CD4-positive, alpha-beta T cell (primary cell): ENCODE measurements at places on chromosomes 7 and 10.

DNA sequence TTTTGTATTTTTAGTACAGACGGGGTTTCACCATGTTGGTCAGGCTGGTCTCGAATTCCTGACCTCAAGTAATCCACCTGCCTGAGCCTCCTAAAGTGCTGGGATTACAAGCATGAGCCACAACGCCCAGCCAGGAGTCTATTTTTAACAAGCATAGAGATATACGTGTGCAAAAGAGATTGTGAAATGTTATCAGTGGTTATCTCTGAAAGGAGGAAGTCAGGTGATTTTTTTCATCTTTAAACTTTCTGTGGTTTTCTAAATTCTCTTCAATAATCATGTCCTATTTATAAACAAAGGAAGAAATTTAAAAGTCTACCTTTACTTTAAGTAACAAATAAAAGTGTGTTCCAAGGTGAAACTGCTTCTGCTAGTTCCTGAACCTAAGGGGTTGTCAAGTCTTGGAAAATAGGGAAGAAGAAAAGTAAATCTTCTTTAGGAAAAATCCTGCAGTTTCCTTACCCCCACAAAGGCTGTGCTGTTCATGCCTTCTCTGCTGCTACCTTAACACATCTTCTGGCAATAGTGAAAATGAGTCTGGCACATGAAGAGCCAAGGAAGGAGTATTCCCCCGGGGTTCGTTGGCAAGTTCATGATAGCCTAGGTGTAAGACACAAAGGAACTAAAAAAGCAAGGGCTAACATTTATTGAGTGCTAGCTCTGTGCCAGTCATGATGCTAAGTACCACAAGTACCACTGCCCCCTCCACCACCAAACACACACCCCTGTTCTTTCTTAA, 51.1 kb downstream of the CYP26A1 start:
- no peak overlapping the region for H3K4me3 ChIP-seq
- H3K27ac ChIP-seq = no peak overlapping the region
- no peaks in the 10 kb centered on the region for H3K36me3 ChIP-seq
- peaks cover 22% of the 10 kb centered on the region for H3K4me1 ChIP-seq
- DNase-seq = peak; percentile 58

DNA sequence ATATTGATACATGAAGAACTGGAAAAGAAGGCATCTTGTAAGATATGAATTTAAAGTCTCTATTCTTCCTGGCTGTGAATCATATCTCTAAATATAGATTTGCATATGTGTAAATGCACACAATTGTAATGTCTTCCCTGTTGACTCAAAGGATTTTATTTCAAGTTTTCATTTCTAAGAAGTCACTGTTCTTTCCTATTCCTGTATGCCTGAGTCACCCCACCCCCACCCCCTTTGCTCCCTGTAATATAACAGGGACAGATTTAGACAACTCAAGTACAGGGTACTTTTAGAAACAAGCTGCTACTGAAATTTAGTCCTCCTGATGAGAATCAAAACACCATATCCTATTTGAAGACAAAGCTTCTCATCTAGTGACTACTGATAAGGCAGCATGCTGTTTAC, 43.0 kb upstream of the HECTD2 start:
- no peaks in the 10 kb centered on the region for H3K4me1 ChIP-seq
- DNase-seq = no peak
- H3K4me3 ChIP-seq = no peak overlapping the region
- H3K27me3 ChIP-seq = no peaks in the 10 kb centered on the region
- no peaks in the 10 kb centered on the region for H3K36me3 ChIP-seq

- DNase-seq = no peak
- peaks cover 3% of the 10 kb centered on the region for H3K4me1 ChIP-seq
- no peaks in the 10 kb centered on the region for H3K36me3 ChIP-seq
- no peak overlapping the region for H3K4me3 ChIP-seq
Observed at GRCh38 chr7:36742911-36743775, 18.8 kb upstream of the AOAH start.

- no peak for DNase-seq
- H3K27me3 ChIP-seq = no peaks in the 10 kb centered on the region
- no peak overlapping the region for H3K4me3 ChIP-seq
- H3K4me1 ChIP-seq = no peaks in the 10 kb centered on the region
- H3K36me3 ChIP-seq = peaks cover 74% of the 10 kb centered on the region
Observed at GRCh38 chr7:149448961-149449360, 11.9 kb downstream of the ZNF777 start.

DNA sequence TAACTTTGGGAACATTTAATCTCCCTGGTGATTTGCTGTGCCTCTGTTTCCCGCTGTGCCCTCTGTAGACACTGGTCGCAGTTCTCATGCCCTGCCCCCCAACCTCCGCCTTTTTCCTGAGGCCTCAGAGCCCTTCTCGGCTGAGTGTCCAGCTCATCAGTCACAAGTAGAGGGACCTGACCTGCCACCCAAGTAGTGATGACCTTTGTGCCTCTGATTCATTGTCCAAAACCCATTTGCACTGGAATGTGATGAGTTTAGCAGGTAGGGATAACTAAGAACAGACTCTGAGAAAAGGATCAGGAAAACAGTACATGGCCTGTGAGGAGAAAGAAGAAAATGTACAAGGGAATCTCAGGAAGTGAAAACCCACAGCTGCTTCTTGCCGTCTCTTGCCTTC, 58.8 kb downstream of the LANCL2 start:
- no peaks in the 10 kb centered on the region for H3K27me3 ChIP-seq
- no peak for DNase-seq
- peaks cover 12% of the 10 kb centered on the region for H3K36me3 ChIP-seq
- no peak overlapping the region for H3K4me3 ChIP-seq
- no peaks in the 10 kb centered on the region for H3K4me1 ChIP-seq

GRCh38 chr10:5094265-5095205, at the start of gene AKR1C3:
AKR1C3 (plus strand) TSS chr10:5094414; CDS start chr10:5094445, 31 bp downstream.
- no peaks in the 10 kb centered on the region for H3K36me3 ChIP-seq
- H3K4me3 ChIP-seq = peak within 1 kb of the TSS; percentile 66
- H3K27me3 ChIP-seq = no peaks in the 10 kb centered on the region
- H3K4me1 ChIP-seq = no peaks in the 10 kb centered on the region

DNA sequence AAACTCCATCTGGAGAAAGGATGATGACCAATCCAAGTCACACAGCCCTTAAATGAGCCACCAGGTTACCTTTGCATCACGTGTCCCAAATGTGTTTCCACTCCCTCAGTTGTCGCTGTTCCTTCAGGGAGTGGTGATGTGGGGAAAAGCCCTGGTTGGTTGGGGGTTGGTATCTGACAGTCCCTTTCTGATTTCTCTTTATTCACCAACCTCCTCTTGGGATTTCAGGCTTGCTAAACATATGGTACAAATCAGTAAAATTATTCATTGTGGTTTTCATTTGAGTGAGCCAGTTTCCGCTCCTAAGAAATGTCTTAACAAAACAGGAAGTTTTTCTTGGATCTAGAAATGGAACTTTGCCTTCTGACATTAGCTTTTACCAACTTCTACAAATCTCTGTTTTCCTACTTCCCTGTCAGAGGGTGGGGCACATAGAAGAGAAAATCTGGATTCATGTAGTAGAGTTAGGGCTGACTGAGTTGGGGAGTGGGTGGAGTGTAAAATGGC, 40.0 kb upstream of the KMT2E start:
- no peaks in the 10 kb centered on the region for H3K27me3 ChIP-seq
- DNase-seq = no peak
- peaks cover 4% of the 10 kb centered on the region for H3K36me3 ChIP-seq
- no peaks in the 10 kb centered on the region for H3K4me1 ChIP-seq
- no peak overlapping the region for H3K4me3 ChIP-seq

DNA sequence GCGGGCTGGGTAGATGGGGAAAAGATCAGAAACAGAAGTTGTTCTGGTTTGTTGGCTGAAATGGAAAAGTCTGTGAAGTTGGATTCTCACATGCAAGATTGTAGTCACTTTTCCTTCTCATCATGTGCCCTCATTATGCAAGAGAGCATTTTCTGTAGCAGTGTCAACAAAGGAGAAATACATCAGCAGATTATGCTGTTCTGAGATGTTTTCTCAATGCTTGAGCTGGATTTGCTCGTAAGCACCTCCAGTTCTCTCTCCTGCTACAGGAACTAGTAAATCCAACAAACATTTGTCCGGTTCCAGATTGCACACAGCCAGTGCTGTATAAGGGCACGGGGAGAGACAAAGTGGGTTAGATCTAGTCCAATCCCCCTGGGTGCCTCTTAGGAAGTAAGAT, 90.0 kb downstream of the GATA3 start:
- H3K4me1 ChIP-seq = no peaks in the 10 kb centered on the region
- DNase-seq = no peak
- no peaks in the 10 kb centered on the region for H3K27me3 ChIP-seq
- H3K4me3 ChIP-seq = no peak overlapping the region
- H3K27ac ChIP-seq = no peak overlapping the region

DNA sequence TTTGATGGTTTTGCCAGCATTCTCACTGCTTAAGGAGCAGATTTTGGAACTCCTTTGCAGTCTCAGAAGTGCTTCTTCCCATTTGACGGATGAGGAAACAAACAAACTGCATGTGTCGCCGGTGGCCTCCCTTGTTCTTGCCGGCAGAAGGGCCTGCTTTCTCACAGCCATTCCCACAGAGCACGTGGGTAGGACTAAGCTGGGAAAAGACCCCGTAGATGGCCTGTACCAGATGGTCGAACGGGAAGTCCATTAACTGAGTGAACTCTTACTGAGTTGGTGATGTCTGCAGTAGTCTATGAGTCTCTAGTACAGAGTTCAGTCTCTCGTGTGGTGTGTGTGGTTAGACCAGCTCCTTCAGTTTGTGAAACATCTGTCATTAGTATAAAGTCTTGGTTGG, 131.9 kb downstream of the TRRAP start:
- H3K36me3 ChIP-seq = peaks cover 89% of the 10 kb centered on the region
- H3K27ac ChIP-seq = no peak overlapping the region
- no peak for DNase-seq

DNA sequence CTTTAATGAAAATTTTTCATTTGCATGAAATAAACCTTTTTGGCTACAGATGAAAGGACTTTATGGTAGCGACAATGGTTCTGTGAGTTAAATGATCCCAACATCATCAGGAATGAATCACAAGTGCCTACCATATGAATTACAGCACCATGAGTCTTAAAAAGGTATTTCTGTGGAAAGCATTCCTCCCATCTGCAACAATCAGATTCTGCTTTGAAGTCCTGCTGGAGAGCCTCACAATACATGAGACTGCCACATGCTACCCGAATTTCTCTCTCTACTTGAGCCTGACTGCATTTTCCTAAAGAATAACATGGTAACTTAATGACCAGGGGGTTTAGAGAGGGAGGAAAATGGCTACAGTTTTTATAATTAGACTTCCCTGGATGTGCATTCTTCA, 190.3 kb downstream of the TWIST1 start:
- H3K36me3 ChIP-seq = no peaks in the 10 kb centered on the region
- H3K27me3 ChIP-seq = no peaks in the 10 kb centered on the region
- no peak overlapping the region for H3K4me3 ChIP-seq
- no peak for DNase-seq
- no peak overlapping the region for H3K27ac ChIP-seq

DNA sequence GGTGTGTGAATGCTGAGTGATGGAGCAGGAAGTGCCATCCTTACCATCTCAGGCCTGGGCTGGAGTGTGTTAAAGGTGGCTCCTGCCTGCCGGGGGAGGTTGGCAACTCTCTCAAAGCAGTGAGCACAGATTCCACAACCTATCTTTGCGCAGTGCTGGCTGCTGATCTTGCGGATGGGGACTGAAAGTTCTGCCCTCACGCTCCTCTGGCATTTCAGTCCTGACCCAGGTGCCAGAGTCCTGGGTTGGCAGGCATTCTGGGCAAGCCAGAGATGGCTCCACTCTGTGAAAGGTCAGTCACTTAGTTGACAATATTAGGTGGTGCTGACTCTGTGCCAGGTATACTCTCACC, 315.5 kb downstream of the RPS24 start:
- H3K4me1 ChIP-seq = no peaks in the 10 kb centered on the region
- no peaks in the 10 kb centered on the region for H3K27me3 ChIP-seq
- H3K27ac ChIP-seq = no peak overlapping the region
- no peak for DNase-seq

GRCh38 chr7:79504607-79505389, 51.3 kb upstream of the MAGI2 start:
- H3K27me3 ChIP-seq = no peaks in the 10 kb centered on the region
- H3K27ac ChIP-seq = no peak overlapping the region
- no peaks in the 10 kb centered on the region for H3K4me1 ChIP-seq
- no peak for DNase-seq

GRCh38 chr10:101922846-101923245, 79.2 kb upstream of the KCNIP2 start:
- H3K27ac ChIP-seq = no peak overlapping the region
- no peak for DNase-seq
- no peaks in the 10 kb centered on the region for H3K27me3 ChIP-seq
- peaks cover 10% of the 10 kb centered on the region for H3K36me3 ChIP-seq
- no peak overlapping the region for H3K4me3 ChIP-seq

DNA sequence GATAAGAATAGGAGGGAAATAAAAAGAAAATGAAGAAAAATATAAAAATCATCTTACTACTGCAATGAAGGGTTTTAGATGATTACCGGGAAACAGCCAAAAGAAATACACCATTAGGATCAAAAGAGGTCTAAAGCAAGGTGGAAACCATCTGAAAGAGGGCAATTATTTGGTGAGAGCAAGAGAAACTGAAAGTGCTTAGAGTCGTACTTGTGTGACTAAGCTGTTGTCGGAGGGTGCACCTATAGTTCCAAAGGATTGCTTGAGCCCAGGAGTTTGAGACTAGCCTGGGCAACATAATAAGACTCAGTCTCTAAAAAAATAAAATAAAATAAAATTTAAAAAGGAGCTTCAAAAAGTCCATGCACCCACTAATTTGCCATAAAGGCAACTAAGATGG, 169.5 kb downstream of the DKK1 start:
- H3K4me3 ChIP-seq = no peak overlapping the region
- H3K4me1 ChIP-seq = no peaks in the 10 kb centered on the region
- H3K36me3 ChIP-seq = no peaks in the 10 kb centered on the region
- no peak overlapping the region for H3K27ac ChIP-seq
- no peaks in the 10 kb centered on the region for H3K27me3 ChIP-seq

DNA sequence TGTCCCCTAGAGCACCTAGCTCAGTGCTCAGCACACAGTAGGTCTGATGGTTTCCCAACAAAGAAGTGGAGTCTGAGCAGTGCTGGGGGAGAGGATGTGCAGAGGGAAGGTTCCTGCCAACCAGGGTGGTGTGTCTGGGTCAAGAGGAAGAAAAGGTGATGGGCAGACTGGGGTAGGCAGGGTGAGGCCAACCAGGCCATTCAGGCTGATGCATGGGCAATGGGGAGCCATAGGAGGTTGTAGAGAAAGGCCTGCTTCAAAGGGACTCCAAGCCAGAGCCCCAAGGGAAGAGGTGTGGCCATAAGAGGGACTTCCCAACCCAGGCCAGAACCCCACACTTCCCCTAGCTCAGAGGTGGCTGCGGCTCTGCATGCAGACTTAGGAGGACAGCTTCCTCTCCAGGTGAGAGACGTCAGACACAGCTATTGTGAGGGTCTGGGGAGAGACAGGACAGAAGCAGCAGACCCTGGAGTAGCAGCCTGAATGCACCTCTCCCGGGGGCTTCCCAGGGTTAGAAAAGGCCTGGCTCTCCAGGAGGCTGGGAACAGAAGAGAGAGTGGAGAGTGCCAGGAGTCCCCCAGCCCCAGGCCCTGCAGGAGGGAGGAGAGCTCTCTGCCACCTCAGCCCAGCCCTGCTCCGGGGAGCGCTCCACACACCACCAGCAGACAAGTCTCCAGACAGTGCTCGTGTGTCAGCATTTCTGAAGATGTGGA, 87.4 kb upstream of the ZMIZ1 start:
- peaks cover 8% of the 10 kb centered on the region for H3K4me1 ChIP-seq
- H3K4me3 ChIP-seq = no peak overlapping the region
- H3K36me3 ChIP-seq = no peaks in the 10 kb centered on the region

- H3K4me1 ChIP-seq = no peaks in the 10 kb centered on the region
- no peak overlapping the region for H3K27ac ChIP-seq
- H3K27me3 ChIP-seq = no peaks in the 10 kb centered on the region
- no peak for DNase-seq
- no peaks in the 10 kb centered on the region for H3K36me3 ChIP-seq
Observed at GRCh38 chr7:117828825-117829224, 44.4 kb downstream of the CTTNBP2 start.
